Stimulated activated CD4-positive, alpha-beta T cell treated with anti-CD3 and anti-CD28 coated beads, Interleukin-1b, Interleukin-23, amount 100 ng/mL, for 4 hours (primary cell): ENCODE measurements at places on chromosomes 11 and 22.

DNA sequence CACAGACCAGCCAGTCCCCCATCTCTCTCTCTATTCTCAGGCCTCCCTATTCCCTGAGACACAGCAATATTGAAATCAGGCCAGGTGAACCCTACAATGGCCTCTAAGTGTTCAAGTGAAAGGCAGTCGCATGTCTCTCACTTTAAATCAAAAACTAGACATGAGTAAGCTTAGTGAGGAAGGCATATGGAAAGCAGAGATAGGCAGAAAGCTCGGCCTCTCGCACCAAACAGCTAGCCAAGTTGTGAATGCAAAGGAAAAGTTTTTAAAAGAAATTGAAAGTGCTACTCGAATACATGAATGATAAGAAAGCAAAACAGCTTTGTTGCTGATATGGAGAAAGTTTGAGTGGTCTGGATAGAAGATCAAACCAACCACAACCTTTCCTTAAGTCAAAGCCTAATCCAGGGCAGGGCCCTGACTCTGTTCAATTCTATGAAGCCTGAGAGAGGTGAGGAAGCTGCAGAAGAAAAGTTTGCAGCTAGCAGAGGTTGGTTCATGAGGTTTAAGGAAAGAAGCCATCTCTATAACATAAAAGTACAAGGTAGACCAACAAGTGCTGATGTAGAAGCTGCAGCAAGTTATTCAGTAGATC lies 19.8 kb upstream of the MPZL2 start:
- no peak for DNase-seq

DNA sequence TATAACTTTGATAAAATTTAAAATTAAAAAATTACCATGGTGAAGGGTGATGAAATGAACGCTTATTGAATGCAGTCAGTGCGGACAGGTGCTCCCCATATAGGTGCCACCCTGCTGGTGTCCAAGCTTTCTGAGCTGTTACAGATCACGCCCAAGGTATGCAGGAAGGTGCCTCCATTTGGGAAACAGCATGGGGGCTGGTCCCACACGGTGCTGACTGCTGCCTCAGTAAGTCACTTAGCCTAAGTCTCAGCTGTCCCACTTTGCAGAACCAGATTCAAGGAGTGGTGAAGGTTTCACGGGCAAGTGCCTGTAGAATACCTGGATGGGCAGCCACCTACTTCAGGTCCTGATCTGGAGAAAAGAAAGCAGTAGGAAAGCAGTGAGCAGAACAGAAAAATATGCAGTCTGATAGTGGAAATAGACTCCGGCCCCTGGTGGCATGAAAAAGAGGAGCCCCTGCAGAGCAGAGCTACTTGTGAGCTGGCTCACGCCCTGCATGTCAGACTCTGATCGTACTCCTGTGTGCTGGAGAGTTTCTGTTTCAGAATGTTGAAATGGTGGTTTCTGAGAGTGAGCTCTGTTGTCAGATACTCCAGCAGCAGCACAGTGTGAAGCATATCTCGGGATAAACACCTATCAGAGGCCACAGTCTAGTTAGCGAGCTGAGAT lies 33.2 kb downstream of the ADORA2A start:
- no peak for DNase-seq

GRCh38 chr11:8839957-8840945 lies 70.7 kb upstream of the AKIP1 start:
- DNase-seq = no peak

DNA sequence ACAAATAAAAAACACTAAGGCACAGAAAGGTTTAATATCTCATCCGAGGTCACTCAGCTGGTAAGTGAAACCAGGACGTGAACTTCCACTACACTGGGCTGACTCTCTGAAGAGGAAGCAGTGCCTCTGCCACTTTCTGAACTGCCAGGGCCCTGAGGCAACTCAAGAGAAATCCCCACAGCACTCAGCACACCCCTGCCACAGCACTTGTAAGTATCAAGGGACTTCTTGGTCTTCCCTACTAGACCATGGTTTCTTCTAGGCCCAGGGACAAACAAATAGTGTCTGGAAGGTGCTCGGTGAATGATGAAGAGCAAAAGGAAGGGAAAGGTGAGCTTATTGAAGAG lies 49.7 kb downstream of the RPL27A start:
- DNase-seq = no peak

- no peak for DNase-seq
Observed at GRCh38 chr11:15497366-15497765, 382.6 kb downstream of the INSC start.

GRCh38 chr11:91220476-91221202 lies 997.8 kb upstream of the CHORDC1 start:
- DNase-seq = no peak

- no peak for DNase-seq
Observed at GRCh38 chr22:39949964-39950737, 10.0 kb upstream of the TMA7B start.

- no peak for DNase-seq
Observed at GRCh38 chr11:3132831-3133260, 32.3 kb downstream of the OSBPL5 start.

- DNase-seq = no peak
Observed at GRCh38 chr11:2538951-2539350, 94.1 kb downstream of the KCNQ1 start.

DNA sequence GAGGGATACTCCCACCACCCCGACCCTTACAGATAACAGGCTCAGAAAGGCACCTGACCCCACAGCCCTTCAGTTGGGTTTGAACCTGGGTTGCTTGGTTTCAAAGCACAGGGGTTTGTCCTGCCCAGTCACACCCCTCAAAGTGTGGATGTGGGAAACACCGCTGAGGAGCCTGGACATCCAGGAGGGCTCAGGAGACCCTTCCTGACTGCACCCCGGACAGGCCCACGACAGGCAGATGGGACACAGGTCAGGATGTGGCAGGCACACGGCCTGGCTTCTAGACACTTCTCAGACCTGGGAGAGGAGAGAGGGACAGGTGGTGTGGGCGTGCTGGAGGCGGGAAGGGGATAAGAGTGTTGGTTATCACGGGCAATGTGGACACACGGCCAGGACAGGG lies 932.3 kb downstream of the BRD1 start:
- no peak for DNase-seq

DNA sequence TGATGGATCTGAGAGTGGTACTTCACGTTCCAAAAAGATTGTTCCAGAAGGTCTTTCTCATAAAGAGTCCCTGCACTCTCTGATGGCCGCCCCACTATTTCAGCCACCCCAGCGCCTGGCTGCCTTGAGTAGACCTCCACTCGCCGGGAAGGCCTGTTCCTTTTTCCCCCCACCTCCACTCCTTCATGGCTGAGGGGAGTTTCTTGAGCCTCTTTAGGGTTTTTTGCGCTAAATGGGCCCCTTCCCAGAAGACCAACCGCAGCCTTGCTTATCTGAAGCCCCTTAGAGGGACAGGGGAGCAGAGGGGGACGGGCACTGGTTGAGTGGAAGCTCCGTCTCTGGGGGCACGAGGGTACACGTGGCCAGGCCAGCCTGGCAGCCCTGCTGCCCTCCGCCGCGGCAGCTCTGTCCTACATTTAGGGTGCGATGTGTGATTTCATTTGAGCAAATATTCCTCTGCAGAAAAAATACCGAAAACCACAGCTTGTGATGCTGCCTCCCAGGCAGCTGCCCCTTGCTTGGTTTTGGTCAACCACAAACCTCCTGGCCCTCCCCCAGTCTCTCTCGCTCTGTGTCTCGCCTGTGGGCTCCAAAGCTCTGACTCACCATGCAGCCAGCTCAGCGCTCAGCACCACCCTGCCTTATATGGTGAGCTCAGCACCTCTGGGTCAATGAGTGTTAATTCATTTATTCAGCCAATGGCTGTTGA lies 88.7 kb downstream of the TP53I11 start:
- DNase-seq = peak; percentile 55

DNA sequence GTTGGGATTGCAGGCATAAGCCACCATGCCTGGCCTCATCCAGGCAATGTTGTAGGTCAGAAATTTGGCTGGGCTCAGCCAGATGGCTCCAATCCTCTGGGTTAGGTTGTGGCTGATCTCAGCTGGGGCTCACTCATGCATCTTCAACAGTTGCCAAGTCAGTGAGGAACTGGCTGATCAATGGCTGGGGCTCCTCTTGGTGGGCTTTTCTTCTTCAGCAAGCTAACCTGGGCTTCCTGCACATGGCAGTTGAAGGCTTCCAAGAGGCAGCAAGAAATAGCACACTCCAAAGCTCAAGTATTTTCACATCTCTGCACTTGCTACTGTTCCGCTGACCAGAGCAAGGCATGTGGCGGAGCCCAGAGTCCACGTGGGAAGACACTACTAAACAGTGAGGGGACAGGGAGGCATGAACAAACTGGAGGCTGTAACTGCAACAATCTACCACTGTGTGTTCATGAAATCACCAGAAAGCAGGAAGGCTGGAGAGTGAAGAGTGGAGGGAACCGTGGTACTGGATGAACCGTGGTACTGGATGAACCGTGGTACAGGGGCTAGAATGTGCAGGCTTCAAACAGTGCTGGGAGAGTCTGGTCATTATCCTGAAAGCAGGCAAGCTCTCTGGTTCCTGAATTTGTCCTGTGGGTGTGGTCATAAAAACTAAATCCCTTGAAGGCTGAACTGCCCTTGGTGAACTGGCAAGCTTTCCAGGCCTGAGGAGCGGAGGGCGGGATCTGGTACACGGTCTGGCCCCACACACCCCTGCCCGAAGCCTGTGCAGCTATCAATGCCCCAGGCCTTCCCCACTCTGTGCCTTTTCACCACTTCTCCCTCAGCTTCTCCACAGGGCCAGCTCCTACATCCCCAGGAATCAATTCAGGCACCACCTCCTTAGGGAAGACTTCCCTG lies 20.2 kb downstream of the CHST1 start:
- no peak for DNase-seq

DNA sequence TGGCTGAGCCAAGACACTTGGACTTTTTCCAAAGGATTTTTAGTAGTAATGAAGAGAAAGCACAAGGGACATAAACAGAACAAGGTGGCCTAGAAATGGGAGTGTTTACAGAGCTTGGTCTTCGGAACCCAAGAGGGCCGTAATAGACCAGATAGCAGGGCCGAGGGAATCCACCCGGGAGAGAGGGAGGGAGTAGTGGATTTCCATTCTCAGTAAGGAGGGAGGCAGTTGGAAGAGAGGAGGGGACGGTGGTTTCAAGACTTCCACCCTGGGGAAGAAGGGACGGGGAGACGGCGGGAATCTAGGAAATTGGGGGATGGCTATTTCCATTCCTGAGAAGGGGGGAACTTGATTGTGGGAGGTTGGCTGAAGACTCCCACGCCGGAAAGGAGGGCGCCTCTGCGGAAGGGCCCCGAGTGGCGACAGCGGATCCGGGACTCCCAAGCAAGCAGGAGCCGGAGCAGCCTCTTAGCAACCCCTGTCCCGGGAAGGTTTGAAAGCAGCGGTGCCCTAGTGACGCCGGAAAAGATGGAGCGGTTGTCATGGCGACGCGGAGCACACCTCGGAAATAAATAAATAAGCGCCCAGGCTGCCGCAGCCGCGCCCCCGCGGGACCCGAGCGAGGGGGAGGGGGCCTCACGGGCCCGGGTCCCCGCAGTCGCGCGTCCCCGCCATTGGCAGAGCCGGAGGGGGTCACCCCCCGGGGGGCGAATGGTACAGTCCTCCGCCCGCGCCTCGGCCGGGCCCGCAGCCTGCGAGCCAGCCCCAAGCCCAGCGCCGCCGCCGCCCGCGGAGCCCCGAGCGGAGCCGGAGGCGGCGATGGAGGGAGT lies 31.6 kb downstream of the EIF3F start:
- DNase-seq = peak; percentile 45

DNA sequence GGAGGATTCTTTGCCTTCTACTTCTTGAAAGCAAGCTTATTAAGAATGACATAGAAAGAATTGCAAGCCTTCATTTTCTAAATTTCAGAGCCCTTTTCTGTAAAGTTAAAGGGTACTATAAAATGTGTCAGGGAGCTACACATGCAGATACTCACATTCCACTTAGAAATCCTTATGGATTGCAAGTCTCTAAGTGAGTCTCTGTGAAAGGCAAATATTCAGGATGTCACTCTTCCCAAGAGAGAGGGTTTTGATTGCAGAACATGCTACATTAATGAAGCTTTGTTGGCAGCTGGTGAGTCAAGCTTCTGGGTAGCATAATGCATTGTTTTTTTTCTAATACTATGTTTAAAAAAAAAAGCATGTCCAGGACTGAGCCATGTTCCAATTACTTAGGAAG lies 369.2 kb downstream of the DCDC1 start:
- DNase-seq = no peak

- no peak for DNase-seq
Observed at GRCh38 chr11:7253800-7254199, 2.1 kb downstream of the SYT9 start.

DNA sequence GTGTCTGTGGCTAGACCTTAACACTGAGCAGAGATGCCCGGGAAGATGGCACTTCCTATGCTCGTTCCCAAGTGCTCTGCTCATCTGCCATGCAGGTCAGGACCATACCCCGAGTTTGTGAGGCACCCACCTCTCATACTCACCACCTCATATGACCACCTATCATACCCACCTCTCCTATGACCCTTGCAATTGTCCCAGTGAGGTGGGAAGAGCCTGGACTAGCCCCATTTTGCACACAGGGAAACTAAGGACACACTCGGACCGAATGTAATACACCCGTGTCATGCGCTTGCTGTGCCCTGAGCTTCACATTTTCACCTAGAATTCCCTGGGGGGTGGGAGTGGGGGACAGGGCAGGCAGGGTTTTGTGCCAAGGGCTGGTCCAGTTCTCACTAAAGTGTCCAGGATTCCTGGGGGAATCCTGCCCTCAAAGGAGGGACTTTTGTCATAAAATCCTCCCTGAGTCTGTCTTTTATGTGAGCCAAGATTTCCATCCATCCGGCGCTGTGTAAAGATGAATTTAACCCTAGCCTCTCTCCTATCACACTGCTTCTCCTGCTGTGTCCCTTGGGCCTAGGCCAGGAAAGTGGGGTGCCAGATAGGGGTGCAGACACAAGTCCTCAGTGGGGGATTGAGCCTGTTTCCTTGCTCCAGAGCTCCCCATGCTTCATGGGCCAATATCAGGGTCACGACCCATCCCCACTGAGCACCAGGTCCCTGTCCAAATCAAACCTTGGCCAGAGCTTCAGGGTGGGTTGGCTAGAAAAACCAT lies 20.0 kb downstream of the TPBGL start:
- no peak for DNase-seq

- no peak for DNase-seq
Observed at GRCh38 chr11:103529181-103529684, 420.0 kb downstream of the DYNC2H1 start.

- DNase-seq = no peak
Observed at GRCh38 chr22:48105259-48105658, 1342.8 kb downstream of the TBC1D22A start.

GRCh38 chr11:113579292-113579940 lies 104.2 kb upstream of the DRD2 start:
- DNase-seq = no peak

DNA sequence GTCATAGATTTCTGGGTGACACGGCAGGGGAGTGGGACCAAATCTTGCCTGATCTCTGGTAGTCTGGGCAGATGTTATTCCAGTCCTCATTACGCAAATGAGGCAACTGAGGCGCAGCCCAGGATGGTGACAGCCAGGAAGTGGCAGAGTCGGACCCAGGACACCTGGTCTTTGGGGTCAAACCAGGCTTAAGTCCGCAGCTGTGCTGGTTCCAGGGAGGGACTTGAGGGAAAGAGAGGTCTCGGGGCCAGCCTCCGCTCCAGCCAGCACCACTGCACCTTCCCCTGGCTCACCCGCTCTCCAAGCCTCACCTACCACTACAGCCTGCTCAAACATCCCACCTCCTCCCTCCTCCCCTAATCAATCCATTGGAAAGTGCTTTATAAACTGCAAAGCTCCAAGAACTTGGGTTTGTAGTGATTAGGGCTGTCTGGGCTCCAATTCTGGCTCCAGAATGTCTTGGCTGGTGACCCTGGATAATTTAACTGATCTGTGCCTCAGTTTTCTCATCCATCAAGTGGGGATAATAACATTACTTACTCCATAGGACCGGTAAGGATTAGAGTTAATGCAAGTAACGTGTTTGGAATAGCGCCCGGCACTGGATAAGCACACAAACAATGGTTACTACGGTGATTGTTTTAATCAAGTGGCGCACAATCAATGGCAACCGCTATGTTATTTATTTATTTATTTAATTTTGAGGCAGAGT lies 526 bp upstream of the PNPLA5 start:
- no peak for DNase-seq
